ENCODE measurements at places on chromosomes 16 and 17. TPM values are rescaled to one million over a fixed set of nuclear protein-coding genes. Genes with fewer than 3 reads are reported as not detected.

KRT27 gene
- total RNA-seq, result not detected

DNA sequence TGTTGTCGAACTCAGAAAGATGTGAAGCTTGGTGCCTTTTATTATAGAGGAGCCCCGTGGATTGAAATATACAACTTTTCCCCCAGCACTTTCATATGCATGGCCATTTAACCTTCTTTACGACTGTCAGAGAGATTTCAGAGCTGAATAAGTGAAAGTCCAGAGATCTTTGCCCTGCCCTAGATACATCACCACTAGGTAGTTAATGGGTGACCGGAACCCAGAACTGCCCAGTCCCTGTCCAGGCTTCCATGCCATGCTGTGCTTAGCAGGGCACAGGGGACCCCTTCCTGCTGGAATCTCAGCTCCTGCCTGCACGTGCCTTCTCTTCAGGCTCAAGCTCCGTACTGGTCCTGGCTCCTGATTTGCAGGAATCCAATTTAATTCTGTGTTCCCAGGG is 32.2 kb downstream of the SRL start:
- H3K36me3 ChIP-seq, result no peaks in the 10 kb centered on the region
- peaks cover 3% of the 10 kb centered on the region for H3K27me3 ChIP-seq
- no peak overlapping the region for H3K4me3 ChIP-seq

DNA sequence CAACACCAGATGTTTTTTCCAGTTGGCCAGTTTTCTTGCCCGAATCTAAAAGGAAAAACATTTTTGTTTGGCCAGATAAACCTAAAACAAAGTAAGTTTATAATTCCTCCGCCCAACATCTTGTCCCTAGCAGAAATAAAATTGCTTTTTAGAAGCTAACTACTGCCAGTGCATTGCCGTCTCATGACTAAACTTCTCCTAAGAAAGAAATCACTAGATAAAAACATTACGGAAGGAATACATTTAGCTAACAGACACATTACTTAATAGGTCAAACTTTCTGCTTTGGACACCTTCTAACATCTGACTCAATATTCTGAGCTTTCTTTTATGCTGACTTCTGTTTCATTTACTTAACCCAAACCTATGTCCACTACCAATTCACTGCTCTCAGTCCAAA is 36.2 kb downstream of the FBXL20 start:
- no peak overlapping the region for H3K4me3 ChIP-seq
- H3K4me1 ChIP-seq, result peaks cover 11% of the 10 kb centered on the region
- no peaks in the 10 kb centered on the region for H3K27me3 ChIP-seq
- no peak for DNase-seq
- H3K27ac ChIP-seq, result no peak overlapping the region
- no peaks in the 10 kb centered on the region for H3K36me3 ChIP-seq

NPIPB13 gene
- total RNA-seq, result 38.2 TPM

DNA sequence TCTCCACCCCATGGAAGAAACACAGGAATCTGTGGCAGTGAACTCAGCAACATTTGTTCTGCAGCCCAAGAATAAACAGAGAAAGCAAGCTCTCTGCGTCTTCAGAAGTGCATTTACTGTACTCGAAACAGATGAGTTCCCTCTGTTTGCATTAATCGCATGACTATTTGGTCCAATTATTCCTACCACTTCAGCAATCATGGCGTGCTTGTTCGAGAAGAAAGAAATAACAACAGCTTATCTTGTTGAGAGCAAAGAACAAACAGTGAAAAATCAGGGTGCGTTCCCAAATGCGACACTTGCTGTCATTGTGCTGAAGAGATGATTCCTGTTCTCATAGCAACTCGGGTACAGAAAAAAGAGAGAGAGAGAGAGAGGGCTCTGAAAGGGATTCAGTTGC is 445.3 kb upstream of the MAF start:
- H3K36me3 ChIP-seq, result no peaks in the 10 kb centered on the region
- peaks cover 24% of the 10 kb centered on the region for H3K27me3 ChIP-seq
- no peak overlapping the region for H3K27ac ChIP-seq
- H3K4me3 ChIP-seq, result no peak overlapping the region
- DNase-seq, result no peak

- no peak for DNase-seq
- no peak overlapping the region for H3K27ac ChIP-seq
- no peak overlapping the region for H3K4me3 ChIP-seq
- no peaks in the 10 kb centered on the region for H3K27me3 ChIP-seq
These were observed 87.4 kb downstream of the MSI2 start for GRCh38 chr17:57343717-57344116.

Data from natural killer cell treated with Interleukin-12 subunit alpha and Interleukin-12 subunit beta and Interleukin-15 and Interleukin-18, amount 100 ng/mL, for 72 hours (primary cell).